ENCODE measurements at places on chromosomes 16 and 17. TPM values are rescaled to one million over a fixed set of nuclear protein-coding genes. Genes with fewer than 3 reads are reported as not detected.

The TMEM235 gene
- not detected for total RNA-seq

The SLC38A8 gene
- 2.0 TPM for total RNA-seq

GRCh38 chr16:75229172-75230031, 10.6 kb downstream of the CTRB1 start:
- no peak for DNase-seq

DNA sequence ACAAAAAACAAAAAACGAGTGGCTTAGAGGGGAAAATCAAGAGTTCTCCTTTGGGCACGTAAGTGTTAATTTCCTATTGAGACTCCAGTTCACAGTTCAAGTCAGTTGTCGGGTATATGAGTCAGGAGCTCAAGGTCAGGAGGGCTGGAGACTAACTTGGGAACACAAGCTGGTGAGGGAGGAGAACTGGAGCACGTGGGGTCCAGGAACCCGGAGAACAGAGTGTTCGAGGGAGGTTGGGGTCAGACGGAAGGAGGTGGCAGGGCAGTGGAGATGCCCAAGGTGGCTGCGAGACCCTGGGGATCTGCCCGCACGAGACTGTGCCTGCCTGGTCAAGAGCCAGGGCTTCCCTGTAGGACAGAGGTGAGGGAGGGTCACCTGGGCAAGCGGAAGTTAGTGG, 12.0 kb downstream of the ALDH3A1 start:
- no peak for DNase-seq

GRCh38 chr16:15765880-15766279, 90.9 kb downstream of the MYH11 start:
- no peak for DNase-seq

GRCh38 chr16:88459366-88460073, 6.4 kb downstream of the ZFPM1 start:
- no peak for DNase-seq

- DNase-seq = no peak
Observed at GRCh38 chr17:4241535-4241934, 22.2 kb downstream of the ANKFY1 start.

DNA sequence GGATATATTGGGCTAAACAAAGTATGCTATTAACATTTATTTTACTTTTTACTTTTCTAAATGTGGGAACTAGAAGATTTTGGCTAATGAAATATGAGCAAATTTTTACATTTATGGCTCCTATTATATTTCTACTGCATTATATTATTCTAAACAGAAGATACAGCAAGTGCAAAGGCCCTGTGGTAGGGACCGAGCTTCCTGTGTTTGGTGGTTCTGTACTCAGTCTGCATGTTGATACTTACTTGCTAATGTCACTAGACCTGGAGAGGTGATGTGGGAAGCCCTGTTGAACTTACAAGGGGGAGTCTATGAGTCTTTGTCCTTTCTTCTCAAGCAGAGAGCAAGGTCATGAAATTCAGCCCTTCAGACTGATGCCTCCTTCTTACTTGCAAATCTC, 10.0 kb upstream of the IRX3 start:
- no peak for DNase-seq
